ENCODE measurements at places on chromosomes 4 and X. TPM values are rescaled to one million over a fixed set of nuclear protein-coding genes. Genes with fewer than 3 reads are reported as not detected.

HSFX2 gene
- 0.64 TPM for total RNA-seq

IL9R gene
- total RNA-seq = 22.9 TPM

PRSS48 gene
- total RNA-seq = not detected

CXCL6 gene
- total RNA-seq = not detected

TMEM154 gene
- 38.6 TPM for total RNA-seq

DNA sequence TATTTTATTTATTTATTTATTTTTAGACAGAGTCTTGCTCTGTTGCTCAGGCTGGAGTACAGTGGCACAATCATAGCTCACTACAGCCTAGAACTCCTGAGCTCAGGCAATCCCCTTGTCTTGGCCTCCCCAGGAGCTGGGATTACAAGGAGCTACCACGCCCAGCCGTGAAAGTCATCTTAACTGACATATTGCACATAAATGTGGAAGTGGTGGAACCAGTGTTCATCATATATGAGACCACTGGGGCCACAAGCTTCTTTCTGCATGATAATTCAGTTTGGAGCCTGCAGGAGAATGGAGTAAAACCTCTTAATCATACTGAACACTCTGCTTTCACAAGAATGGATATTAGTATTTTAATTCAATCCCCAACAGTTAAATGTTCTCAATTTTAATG, 12.5 kb upstream of the CTSO start:
- no peaks in the 10 kb centered on the region for H3K4me1 ChIP-seq
- no peaks in the 10 kb centered on the region for H3K27me3 ChIP-seq
- H3K4me3 ChIP-seq = no peak overlapping the region
- H3K27ac ChIP-seq = no peak overlapping the region
- no peaks in the 10 kb centered on the region for H3K36me3 ChIP-seq

DNA sequence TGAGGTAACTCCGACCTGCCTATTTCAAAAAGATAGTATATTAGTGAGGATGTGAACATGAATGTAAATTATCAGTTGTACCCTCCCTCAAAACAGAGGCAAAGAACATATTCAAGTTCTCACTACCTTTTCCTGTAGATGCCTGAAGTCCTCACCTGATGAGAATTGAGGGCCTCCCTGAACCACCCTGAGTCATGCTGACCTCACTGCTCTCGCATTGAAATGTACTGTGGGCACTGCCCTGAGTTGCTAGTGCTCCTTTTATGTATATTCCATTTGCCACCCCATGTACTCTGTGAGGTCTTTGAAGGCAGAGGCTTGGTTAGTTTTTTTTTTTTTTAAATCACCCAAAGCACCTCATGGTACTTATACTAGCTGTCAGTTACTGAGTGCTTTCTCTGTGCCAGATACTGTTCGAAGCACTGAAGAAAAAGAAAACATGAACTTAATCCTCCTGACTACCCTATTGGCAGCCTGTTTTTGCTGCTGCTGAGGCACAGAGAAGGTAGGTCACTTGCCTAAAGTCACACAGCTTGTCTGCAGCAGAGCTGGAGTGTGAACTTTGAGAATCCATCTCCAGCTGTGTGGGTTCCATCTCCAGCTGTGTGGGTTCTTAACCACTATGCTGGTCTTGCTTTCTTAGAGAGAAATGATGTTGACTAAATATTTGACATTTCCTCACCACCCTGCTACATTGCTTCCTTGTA, 253.1 kb upstream of the GPC4 start:
- no peaks in the 10 kb centered on the region for H3K27me3 ChIP-seq
- no peak overlapping the region for H3K4me3 ChIP-seq
- no peaks in the 10 kb centered on the region for H3K36me3 ChIP-seq

DNA sequence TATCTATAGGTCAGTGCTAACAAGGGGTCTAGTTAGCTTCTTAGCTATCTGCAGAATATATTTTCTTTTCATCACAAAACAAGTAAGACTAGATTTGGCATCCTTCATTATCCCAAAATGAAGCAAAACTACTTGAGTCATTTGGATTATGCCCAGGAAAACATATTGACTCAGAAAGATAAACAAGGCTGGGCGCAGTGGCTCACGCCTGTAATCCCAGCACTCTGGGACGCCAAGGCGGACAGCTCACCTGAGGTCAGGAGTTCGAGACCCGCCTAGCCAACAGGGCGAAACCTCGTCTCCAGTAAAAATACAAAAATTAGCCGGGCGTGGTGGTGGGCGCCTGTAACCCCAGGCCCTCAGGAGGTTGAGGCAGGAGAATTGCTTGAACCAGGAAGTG, 18.0 kb upstream of the MND1 start:
- no peaks in the 10 kb centered on the region for H3K36me3 ChIP-seq
- H3K4me3 ChIP-seq = no peak overlapping the region
- no peaks in the 10 kb centered on the region for H3K27me3 ChIP-seq
- no peaks in the 10 kb centered on the region for H3K4me1 ChIP-seq

- H3K4me3 ChIP-seq = no peak overlapping the region
- H3K4me1 ChIP-seq = no peaks in the 10 kb centered on the region
- no peaks in the 10 kb centered on the region for H3K27me3 ChIP-seq
- no peak overlapping the region for H3K27ac ChIP-seq
- no peaks in the 10 kb centered on the region for H3K36me3 ChIP-seq
Observed at GRCh38 chr4:94711635-94712034, 46.1 kb upstream of the BMPR1B start.

DNA sequence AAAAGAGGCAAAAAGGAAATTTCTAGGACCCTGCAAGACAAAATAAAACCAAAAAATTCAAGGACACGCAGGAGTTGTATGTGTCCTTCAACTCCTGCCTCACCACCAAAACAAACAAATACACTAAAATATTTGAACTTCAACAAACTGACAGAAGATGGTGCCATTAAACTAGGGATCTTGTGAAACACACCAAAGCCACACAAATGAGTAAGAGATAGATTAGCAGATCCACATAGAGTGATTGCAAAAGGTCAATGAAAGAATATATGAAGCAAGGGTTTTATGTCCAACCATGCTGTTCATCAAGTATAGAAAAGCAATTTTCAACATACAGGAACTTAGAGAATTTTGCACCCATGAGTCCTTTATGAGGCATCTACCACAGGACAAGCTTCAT, 40.1 kb upstream of the SCML1 start:
- no peaks in the 10 kb centered on the region for H3K4me1 ChIP-seq
- H3K27me3 ChIP-seq = no peaks in the 10 kb centered on the region
- H3K27ac ChIP-seq = no peak overlapping the region
- H3K36me3 ChIP-seq = no peaks in the 10 kb centered on the region
- no peak overlapping the region for H3K4me3 ChIP-seq

GRCh38 chr4:2367626-2368025, 50.8 kb downstream of the ZFYVE28 start:
- H3K27me3 ChIP-seq = no peaks in the 10 kb centered on the region
- H3K27ac ChIP-seq = no peak overlapping the region
- H3K4me3 ChIP-seq = no peak overlapping the region
- no peak for DNase-seq
